ENCODE measurements at places on chromosomes 4 and X.

- DNase-seq: no peak
Measured at GRCh38 chrX:46910415-46910814, 1.8 kb upstream of the JADE3 start.

- DNase-seq: no peak
Measured at GRCh38 chrX:4373791-4374190, 660.3 kb upstream of the PRKX start.

- no peak for DNase-seq
Measured at GRCh38 chr4:5784021-5784420, 73.0 kb downstream of the EVC start.

- DNase-seq: no peak
Measured at GRCh38 chr4:140595065-140595464, 26.3 kb upstream of the UCP1 start.

GRCh38 chr4:107599841-107600240 is 120.2 kb downstream of the PAPSS1 start:
- DNase-seq: no peak

GRCh38 chr4:42845586-42845985 is 46.9 kb upstream of the GRXCR1 start:
- no peak for DNase-seq

DNA sequence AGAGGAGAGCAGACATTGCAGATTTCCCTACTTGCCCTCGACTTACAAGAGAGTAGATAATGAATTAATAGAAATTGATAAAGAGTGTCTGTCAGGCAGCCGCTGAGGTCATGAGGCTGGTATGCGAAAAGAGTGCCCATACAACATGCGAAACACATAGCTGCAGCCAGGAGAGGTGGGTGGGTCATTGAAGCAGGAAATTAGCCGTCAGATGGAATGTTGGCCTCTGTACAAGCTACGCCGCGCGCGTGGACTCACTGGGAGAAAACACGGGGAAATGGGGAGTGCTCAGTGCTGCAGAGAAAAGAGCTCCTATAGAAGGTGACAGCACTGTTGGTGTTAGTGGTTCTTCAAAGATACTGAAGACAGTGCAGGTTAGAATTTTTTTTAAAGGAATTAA is 125.1 kb downstream of the RAPGEF2 start:
- DNase-seq: peak; percentile 56

DNA sequence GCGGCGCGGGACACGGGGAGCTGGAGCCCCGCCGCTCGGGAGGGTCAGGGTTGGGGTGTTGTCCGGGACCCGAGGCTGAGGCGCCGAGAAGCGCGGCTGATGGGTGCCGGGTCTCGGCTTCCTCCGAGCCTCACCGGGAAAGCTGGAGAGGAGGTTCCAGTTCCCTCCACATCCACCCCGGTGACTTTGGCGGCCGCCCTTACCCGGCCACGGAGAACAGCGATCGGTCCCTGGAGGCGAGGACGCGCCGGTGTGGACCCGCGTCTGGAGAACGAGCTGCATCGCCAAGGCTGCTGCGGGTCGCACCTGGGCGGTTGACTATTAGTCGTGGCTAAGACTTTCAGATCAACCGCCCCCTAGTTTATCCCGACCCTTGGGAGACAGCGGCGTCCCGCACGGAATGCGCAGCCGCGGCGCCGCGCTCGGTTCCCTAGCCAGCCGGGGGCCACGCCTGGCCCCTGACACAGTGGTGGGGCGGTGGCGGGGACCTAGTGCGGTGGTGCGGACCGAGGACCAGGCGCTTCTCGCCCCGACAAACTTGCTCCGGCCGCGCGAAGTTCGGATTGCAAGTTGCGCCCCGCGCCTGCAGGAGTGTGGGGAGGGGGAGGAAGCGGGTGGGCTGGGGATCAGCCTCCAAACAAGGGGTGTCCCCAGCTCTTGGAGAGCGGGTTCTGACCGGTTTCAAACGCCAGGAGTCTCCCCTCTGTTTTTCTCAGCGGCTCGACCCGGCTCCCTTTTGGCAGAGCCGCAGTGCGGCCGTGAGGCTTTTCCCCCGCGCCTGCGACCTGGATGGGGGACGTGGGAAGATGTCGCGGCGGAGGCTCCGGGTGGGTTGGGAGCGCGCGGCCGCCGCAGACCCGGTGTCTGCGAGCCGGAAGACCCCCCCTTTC is 568 bp downstream of the FHDC1 start:
- DNase-seq: no peak

GRCh38 chr4:51849430-51849829 is 6.5 kb downstream of the DCUN1D4 start:
- no peak for DNase-seq

DNA sequence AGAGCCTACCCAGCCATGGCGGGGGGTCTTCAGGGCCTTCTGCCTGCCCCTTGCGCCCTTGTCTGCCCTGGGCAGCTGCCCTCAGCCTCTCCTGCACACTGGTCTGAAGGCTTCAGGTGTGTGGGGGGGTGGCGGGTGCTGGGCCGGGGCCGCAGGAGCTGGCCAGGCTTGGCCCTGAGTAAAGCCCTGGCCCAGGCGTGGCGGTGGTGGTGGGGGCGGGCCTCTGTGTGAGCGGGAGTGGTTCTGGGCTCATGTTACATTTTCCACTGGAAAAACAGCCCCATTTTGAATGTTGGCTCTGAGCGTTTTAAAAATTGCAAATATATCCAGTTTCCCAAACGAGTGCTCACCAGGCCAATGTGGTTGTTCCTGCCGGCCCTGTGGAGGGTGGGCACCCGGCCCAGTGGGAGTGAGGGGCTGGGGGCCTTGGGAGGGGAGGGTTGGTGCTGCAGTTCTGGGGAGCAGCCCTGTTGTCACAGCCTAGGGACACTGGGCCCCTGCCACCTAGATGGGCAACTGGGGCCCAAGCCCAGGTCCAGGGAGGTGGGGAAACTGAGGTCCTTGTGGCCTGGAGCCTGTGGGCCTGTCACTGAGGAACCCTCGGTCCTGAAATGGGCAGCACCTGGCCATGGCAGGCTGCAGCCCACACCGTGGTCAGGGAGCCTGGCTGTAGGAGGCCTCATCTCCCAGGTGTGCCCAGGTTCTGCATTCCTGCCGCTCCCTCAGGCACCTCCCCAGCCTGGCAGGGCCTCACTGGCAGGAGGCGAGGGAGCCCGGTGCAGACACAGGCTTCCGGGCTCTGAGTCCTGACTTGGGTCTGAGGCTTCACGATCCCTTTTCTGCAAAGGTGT is 28.3 kb downstream of the FGFRL1 start:
- no peak for DNase-seq

GRCh38 chrX:1400742-1401471 is 9.0 kb upstream of the SLC25A6 start:
- DNase-seq: no peak

- DNase-seq: peak; percentile 43
Measured at GRCh38 chrX:1212532-1212931, at the start of gene CRLF2. Gene CRLF2 (minus strand): TSS chrX:1212649. CDS start chrX:1212634, 15 bp downstream.

DNA sequence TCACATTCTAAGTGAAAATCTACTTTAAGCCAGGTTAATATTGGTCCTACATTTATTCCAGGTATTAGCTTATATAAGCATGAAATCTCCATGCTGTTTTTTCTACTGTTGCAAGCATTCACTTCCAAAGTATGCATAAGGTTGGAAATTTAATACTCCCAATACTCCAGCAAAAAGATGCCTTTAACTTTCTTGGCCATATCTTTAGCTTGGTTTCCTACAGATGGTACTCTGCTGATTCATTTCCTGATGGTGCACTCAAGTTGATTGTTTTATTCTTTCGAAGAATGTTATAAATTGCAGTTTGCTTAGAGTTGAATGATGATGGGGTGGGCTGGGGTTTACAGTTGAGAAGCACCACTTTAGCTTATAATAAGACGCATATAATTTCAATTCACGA is 330.2 kb downstream of the PTTG2 start:
- DNase-seq: peak; percentile 26

- DNase-seq: no peak
Measured at GRCh38 chrX:151268836-151269235, 92.5 kb downstream of the GPR50 start.

DNA sequence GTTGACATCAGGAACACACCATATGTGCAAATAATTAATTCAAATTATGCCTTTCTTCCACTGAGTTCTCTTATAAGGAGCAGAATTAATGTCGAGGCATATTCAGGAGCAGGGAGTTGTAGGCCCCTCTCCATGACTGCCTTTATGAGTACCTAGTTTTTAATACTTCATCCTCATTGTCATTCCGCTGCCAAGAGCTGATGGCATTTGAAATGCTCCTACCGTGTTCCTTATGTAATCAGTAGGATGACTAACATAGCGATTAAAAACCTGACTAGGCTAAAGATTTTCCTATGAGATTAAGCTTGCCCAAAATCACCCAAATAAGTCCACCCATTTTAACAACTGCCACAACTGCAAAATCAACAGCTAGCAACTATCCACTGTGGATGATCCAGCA is 220.6 kb downstream of the DHX15 start:
- no peak for DNase-seq

DNA sequence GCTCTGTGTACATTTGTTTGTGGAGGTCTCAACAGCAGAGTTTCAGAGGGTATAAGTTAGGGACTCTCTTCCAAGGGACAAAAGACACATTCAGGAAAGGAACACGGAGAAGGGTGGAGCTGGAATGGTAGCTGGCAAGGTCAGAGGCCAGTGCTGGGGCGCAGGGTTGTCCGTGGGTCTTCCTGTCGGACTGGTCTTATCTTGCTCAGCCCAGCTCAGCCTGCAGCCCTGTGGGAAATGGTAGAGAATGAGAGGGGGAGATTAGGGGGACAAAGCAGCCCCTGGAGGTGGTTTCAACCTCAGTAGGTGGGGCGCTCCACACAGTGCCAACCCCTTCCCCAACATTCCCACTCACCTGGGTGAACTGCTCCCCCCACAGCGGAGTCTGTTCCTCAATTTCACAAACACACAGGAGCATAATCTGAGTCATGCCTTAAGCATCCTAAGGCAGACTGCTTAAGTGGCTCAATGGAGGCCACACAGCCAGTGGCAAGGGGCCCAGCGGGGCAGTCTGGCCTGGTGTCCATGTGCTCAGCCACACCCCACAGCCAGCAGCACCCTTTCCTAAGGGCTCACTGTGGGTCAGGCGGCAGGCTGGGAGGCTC is 6.9 kb upstream of the HDAC6 start:
- DNase-seq: peak; percentile 46

DNA sequence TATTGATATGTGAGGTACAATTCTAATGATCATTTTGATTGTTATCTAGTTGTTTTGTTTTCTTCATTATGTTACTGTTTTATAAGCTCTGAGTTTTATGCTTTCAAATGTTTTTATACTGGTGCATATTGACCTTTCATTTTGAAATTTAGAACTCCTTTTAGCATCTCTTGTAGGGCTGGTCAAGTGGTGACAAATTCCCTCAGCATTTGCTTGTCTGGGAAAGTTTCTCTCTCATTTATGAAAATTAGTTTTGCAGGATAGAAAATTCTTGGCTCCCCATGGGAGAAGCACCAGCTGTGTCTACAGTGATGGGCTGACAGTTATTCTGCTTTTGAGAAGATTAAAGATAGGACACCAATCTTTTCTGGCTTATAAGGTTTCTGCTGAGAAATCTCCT is 105.3 kb upstream of the SPRY1 start:
- no peak for DNase-seq

GRCh38 chrX:149506349-149506748 is 1.2 kb upstream of the IDS start:
- DNase-seq: no peak

DNA sequence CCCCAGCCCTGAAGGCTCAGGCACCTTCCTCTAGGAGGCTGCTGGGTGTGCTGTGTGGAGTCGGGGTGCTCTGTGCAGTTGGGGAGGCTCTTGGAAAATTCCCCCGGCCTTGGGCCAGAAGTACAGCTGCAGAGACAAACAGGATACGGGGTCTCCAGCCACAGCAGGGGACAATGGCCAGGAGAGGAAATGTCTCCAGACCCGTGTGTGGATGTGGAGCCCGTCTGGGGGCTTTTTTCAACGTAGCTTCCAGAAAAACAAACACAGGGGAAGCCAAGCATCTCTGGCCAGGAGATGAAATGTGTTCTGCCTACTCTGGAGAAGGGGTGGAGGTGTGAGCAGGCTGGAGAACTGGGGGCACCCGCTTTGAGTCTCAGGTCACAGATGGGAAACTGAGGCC is 3.7 kb upstream of the SH3TC1 start:
- no peak for DNase-seq

DNA sequence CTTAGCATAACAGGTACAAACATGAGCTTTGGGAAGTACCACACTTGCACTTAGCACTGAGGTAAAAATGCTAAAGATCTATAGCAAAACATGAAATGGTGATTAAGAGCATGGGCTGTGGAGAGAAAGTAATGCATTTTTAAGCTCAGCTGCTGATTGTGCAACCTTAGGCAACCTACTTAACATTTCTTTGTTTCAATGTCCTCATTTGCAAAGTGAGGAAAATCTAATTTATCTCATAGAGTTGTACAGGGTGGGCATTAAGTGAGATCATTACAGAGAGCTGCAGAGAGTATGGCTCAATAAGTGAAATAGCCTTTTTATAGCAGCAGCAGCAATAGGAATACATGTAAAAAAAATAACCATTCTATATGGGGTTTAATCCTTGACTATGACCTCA is 87.0 kb downstream of the PAK3 start:
- DNase-seq: no peak

- DNase-seq: peak; percentile 81
Measured at GRCh38 chr4:188127214-188127874, 11.9 kb upstream of the TRIML1 start.

GRCh38 chr4:42671431-42672194 is 14.7 kb upstream of the ATP8A1 start:
- DNase-seq: no peak

DNA sequence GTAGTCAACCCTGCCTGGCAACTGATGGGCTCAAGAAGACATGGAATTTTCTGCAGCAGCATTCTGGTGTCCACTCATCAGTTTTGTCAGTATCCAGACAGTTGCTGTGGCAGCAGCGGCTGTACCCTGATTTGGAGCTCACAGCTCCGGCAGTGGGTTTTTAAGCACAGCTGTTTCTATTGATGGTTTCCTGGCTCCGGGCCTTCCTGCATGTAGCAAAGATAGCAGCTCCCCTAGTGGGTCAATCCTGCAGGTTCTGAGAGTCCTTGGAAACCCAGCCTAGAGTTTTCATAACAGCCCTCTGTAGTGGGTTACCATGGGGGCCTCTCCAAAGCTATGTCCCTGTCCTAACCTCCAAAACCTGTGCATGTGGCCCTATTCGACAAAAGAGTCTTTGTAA is 84.0 kb upstream of the ATP6AP2 start:
- DNase-seq: no peak

- no peak for DNase-seq
Measured at GRCh38 chr4:90069151-90069550, 58.0 kb upstream of the CCSER1 start.

DNA sequence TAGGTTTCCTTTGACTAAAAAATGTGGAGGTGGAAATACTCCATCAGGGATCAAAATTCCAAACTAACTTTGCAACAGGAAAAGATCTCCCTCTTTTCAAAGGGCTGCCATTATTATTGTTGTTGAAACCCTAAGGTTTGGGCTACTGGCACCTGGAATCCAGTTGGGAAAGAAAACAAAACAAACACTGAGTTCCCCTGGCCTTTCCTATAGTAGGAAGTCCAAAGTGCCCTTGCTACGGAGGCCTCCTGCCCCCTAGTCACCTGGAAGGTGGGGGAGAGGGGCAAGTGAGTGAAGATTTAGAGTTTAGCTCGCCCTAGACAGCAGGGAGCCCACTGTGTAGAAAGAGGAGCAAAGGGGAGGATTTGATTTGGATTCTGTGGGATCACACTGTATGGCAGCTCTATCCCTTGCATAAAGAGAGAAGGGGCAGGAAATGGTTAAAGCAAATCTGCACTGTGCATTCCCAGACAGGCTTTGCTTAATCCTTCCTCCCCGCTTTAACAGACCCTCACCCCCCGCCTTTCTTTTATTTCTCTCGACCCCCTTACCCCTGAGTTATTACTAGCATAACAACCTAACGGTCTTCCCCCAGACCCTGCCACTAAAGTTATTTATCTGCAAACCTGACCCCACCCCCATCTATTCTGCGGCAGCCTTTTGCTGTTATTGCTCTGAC is 627 bp upstream of the FAT4 start:
- no peak for DNase-seq

Measured in HTR-8/SVneo (cell line).